Ascending aorta (tissue), 2 donors: ENCODE measurements at places on chromosomes 4 and X.

- DNase-seq = no peak
These were observed 9.3 kb downstream of the C4orf54 start for GRCh38 chr4:99648321-99648720.

GRCh38 chr4:45701621-45702020 lies 422.2 kb downstream of the GABRG1 start:
- DNase-seq = no peak

DNA sequence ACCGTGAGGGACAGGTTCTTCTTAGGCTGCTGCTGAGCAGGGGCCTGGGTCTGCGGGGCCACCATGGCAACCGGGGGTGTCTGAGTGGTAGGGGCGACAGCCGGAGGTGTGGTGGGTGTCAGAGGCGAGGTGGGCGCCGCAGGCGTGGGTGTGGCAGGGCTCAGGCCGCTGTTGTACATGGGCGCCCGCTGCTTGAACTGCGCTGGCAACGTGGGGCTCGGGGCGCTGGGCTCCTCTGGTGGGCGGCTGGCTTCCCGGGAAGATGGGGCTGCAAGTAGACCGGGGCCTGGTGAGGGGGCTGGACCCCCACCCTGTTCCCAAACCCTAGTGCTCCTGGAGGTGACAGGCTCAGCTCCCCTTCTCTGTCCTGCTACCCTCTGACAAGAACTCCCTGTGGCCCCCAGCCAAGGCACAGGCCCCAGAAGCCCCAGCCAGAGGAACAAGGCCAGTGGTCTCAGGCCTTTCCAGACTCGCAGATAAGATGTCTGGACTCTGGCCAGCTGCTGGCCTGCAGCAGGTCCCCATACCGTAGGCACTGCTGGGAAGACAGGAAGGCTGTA lies 24.8 kb downstream of the NELFA start:
- peak; percentile 64 for DNase-seq

DNA sequence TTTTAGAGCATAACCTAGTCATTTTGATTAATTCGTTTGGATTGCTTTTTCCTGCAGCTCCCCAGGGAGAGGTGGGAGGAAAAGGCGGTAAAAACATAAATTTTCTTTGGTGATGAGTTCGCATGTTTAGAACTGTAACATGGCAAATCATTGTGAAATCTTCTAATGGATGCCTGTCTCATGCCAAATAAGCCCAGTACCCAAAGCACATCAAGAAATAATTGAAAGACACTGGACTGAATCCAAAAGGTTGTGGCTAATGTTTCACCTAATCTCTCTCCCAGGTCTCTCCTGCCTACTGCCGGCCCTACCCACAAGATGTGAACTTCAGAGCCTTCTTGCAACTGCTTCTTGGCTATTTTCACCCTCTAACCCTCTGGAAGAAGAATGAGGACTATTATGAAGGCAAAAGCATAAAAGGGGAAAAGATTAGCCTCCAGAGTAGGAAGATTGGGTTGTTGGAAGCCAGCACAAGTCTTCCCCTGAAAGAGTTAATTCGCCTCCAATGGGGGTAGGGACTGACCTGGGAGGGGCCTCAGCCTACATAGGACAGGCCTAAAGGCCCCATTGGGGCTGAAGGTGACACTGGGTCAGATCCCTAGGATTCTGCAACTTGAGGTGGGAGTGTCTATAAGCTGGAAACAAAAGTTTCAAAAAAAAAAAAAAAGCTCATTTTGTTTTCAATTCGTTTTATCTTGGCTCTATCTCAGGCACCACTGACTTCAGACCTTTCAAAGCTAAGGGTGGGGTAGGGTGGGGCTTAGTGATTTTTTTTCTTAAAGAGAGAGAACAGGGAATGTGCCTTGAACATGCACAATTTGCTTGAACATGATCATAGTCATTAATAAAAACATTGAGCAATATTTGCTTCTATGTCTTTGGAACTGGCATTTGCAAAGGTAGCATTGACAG lies 278.6 kb upstream of the KLF3 start:
- DNase-seq = no peak

DNA sequence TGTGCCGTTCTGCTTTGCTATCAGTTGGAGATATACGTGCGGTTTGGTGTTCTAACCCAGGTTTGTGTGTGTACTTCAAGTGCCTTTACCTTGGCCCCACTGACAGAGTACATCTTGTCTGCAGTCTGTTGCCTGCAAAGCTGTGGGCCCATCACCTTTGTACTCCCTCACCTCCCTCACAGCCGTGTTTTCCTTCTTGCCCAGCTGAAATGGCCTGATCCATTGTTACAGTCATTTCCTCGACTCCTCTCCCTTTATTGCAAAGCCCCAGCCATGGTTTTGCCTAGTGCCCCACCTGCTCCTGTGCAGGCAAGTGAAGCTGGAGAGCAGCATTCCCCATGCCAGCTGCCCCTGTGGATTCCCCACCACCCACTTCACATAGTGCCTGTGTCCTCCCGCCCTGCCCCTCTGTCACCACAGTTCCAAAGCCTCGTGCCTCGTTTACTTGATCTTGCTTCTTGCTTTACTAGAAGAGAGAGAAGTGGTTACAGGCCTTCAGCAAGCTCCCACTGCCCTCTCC lies 55.2 kb upstream of the TLR2 start:
- no peak for DNase-seq

DNA sequence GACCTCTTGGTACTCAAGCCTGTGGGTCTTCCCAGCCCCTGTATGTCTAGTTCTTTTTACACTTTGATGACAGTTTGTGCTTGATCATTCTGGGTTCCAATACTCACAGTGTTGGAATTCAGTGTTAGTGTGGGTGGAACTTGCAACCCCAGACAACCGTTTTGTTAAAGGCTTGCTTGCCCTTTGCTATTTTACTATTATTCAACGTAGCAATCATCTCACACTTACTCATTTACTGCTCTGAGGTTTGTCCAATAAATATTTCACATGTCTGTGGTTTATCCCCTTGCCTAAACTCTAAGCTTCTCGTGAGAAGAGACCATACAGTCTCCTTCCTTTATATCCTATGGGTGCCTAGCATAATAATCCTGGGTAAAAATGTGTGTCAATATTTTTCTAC lies 15.3 kb downstream of the CCNG2 start:
- no peak for DNase-seq

DNA sequence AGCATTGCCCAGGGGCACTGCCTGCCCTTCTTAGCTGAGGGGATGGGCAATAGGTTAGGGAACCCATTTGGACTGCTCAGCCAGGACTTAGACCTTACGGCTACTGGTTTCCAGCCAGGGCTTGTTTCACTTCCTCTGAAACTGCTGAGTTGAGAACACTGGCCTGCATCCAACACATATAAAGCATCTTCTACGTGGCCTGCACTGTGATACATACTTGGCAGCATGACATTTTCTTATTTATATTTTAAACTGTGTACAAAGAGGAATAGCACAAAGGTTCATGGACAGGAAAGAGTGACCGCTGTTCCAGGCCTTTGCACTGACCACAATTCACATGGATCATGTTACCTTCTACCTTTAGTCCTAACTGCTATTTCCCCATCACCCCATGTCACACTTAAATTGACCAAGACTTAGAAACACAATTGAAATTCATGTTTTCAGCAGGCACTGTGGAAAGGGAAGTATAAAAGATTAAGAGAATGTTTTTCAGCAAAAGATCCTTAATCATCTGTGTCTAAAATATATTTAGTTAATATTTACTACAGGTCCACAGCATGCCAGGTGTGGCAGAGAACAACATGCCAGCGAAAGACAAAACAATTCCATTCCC lies 43.7 kb downstream of the NLGN4X start:
- DNase-seq = no peak

- DNase-seq = no peak
These were observed 287.9 kb downstream of the CXXC4 start for GRCh38 chr4:104206784-104207183.

DNA sequence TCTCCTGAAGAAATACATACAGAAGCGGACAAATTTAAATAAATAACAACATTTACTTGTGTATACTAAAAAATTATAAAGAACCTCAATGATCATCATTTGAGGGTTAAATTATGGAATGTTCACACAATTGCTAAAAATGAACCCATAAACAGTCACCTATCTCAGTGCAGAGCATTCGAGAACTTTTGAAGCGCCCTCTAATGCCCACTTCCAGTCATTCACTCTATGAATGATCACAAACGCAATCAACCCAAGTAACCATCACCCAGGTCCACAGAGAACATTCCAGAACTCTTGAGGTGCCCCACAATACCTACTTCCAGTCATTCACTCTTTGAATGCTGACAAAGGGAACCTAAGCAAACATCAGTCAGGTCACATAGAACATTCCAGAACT lies 103.5 kb upstream of the PLAC1 start:
- DNase-seq = no peak

DNA sequence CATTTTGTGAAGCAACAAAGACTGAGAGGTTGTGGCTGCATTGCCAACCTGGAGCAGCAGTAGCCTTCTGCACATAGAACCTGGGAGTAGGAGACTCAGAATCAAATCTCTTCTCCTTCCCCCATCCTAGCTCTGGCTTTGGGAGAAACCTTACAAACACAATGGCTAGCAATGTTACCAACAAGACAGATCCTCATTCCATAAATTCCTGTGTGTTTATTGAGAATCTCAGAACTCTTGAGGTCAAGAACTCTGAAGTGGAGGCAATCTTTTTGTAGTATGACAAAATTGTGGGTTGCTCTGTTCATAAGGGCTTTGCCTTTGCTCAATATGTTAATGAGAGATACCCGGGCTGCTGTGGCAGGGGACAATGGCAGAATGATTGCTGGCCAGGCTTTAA lies 406.7 kb upstream of the SPANXN1 start:
- no peak for DNase-seq

- DNase-seq = no peak
These were observed 92.0 kb upstream of the BMPR1B start for GRCh38 chr4:94665500-94666404.

GRCh38 chrX:133081990-133082389 lies 14.9 kb downstream of the USP26 start:
- DNase-seq = no peak

GRCh38 chr4:7549866-7550265 lies 115.1 kb upstream of the PSAPL1 start:
- DNase-seq = no peak

DNA sequence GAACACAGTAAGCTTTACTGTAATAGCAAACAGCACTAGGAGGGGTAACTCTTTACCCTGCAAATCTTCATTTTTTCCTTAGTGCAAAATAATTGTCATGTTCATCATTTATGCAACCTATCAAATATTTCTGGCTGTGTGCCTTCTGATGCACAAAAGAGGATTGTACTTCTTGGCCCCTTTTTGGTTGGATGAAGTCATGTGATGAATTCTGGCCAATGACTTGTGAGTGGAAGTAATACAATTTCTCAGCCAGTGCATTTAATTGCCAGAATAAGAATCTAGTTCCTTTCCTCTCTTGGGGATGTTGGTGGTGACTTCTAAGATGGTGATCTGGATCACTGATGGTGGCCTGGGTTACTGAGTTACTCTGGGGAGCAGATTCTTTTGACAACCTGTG lies 37.0 kb upstream of the GATB start:
- DNase-seq = no peak

DNA sequence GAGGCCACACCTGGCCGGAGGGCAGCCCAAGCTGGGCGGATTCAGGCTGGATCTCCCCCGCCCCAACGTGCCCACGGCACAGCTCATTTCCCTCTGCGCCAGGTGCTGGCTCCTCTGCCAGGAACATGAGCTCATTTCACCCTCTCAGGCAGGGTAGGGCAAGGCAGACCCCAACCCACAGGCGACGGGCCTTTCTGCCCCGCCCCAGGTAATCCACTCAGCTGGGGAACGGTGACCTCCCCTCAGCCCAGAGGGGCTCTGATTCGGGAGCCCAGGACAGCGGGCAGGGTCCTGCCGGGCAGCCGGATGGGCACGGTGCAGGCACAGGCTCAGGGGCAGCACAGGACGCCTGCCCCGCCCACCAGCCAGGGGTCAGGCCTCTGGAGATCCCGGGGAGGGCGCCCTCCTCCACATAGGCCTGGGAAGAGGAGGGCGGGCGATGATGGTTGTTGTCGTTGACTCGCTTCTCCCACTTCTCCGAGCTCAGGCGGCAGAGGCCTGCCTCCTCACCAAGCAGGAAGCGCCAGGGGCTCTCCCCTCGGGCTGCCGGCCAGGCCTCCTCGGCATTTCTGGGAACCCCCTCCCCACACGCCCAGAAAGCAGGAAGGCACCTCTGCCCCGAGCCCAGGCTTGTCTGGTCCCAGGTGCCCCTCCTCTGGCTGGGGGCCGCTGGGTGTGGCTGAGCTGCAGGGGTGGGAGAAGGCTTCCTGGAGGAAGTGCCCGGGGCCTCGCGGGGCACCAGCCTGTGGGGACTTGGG lies 31.1 kb downstream of the TACC3 start:
- no peak for DNase-seq
